Activated B cell treated with CpG ODN at 0.5 μM for 24 hours (primary cell): ENCODE measurements at places on chromosomes 5 and 9.
A peak's percentile ranks its signal among the peaks of the same experiment; 100 is the strongest.

DNA sequence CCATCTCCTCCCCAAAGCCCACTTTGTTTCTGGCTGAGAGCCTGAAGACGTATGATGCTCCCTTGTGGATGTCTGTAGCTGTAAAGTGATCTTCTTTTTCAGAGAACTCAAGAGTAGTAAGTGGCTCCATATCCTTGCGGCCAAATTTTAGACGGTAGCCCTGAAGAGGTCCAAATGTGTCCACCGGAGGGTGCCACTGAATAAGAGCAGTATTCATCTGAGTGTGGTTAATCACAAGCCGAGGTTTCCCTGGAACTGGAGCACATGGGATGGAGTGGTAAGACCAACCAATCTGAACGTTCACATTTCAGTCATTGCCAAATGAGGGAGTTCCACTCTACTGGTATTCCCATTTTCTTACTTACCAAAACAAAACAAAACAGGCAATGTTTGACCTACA is 686.5 kb upstream of the DMAC1 start:
- no peak for DNase-seq

GRCh38 chr9:15480028-15480427 is 30.7 kb downstream of the PSIP1 start:
- DNase-seq, result no peak

- peak; percentile 1 for DNase-seq
Observed at GRCh38 chr5:1542781-1543180, 19.0 kb upstream of the LPCAT1 start.

GRCh38 chr9:126701813-126702140 is 88.0 kb downstream of the LMX1B start:
- no peak for DNase-seq

- DNase-seq, result no peak
Observed at GRCh38 chr9:95008151-95008771, 281.8 kb downstream of the AOPEP start.

DNA sequence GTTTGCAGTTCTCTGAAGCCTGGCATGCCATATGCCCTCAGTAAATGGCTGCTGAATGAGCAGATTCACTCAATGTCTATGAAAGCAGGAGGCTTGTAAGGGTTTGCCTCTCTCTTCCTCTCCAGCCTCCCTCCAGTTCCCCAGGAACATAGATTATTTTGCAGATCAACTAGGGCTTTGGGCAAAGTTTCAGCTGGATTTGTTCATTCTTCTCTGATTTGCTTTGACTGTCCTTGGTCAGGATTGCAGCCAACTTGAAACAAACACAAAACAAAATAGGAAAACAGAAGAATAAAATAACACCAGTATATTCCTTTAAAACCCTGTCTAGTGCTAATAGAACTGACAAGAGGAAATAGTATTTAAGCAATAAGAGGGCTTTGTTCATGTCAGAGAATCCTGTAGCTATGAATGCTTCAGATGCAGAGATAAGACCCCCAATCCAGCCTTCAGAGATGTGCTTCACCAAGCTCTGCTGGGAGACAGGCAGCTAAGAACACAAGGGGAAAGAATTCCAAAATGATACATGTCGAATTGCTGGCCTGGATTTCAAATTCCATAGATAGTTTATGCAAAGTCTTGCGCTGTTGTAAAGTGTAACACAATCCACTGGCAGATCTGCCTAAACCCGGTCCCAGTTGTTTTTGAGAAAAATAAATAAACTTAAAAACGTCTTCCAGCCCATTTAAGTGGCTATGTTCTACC is 174.3 kb downstream of the PAPPA start:
- DNase-seq, result no peak
